Activated naive CD4-positive, alpha-beta T cell treated with anti-CD3 and anti-CD28 coated beads for 36 hours (primary cell): ENCODE measurements at places on chromosomes 1 and 21. TPM values are rescaled to one million over a fixed set of nuclear protein-coding genes. Genes with fewer than 3 reads are reported as not detected.
A peak's percentile ranks its signal among the peaks of the same experiment; 100 is the strongest.

LAD1 gene
- not detected for total RNA-seq

HSD3B1 gene
- not detected for total RNA-seq

- no peaks in the 10 kb centered on the region for H3K27me3 ChIP-seq
- H3K4me3 ChIP-seq, result no peak overlapping the region
- no peak for DNase-seq
Observed at GRCh38 chr1:30780409-30780808, 22.8 kb upstream of the LAPTM5 start.

GRCh38 chr21:17428484-17428869 is 84.4 kb upstream of the CXADR start:
- no peak overlapping the region for H3K4me3 ChIP-seq
- no peak for DNase-seq
- no peaks in the 10 kb centered on the region for H3K4me1 ChIP-seq
- H3K27ac ChIP-seq, result no peak overlapping the region
- H3K27me3 ChIP-seq, result peaks cover 2% of the 10 kb centered on the region

GRCh38 chr1:40802078-40802741 is 18.6 kb downstream of the KCNQ4 start:
- H3K27me3 ChIP-seq, result no peaks in the 10 kb centered on the region
- no peaks in the 10 kb centered on the region for H3K36me3 ChIP-seq
- H3K4me1 ChIP-seq, result peaks cover 25% of the 10 kb centered on the region
- peak; percentile 88 for DNase-seq

- DNase-seq, result no peak
- H3K27ac ChIP-seq, result no peak overlapping the region
- H3K27me3 ChIP-seq, result no peaks in the 10 kb centered on the region
Observed at GRCh38 chr1:207302618-207303393, 18.7 kb upstream of the CD55 start.

DNA sequence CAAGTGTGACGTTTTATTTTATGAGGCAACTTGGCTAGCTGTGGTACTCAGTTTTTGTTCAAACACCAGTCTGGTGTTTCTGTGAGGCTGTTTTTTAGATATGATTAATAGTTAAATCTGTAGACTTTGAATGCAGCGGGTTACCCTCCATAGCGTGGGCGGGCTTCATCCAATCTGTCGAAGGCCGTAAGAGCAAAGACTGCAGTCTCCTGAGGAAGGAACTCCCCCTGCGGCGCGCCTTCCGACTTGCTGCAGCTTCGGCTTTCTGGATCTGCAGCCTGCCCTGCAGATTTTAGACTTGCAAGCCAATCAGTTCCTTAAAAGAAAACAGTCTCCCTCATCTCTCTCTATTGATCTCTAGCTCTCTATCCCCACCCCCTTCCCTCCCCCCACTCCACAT is 4.2 kb upstream of the ZNF496 start:
- peaks cover 3% of the 10 kb centered on the region for H3K36me3 ChIP-seq
- no peak for DNase-seq
- no peaks in the 10 kb centered on the region for H3K27me3 ChIP-seq
- H3K4me1 ChIP-seq, result peaks cover 15% of the 10 kb centered on the region
